ENCODE measurements at places on chromosomes 6 and 20.
A peak's percentile ranks its signal among the peaks of the same experiment; 100 is the strongest.

GRCh38 chr6:3119040-3119723 lies 671 bp downstream of the BPHL start:
- DNase-seq: no peak

DNA sequence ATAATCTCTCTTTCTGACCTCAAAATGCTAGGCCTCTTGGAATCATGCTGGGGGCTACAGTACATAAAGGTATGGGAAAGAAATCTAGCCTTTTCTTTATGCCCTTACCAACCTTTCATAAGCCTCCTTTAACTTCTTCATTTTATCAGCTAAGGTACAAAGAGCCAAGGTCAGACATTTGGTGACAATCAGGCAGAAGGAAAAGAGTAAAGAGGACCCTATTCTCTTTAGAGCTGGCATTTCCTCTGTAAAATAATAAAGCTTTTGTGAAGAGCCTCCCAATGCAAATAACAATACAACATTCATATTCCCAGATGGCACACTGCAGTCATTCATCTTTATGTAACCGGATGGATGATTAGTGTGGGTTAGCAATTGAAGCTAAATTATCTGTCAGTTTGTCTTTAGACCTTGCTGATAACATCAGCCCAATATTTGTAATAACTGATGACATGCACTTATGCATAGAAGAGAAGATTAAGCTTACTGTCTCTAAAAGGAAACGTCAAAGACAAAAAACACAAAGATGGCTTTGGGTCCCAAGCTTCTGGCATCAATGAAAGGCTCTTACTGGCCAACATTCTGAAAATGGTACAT lies 163.1 kb downstream of the IBTK start:
- no peak for DNase-seq

DNA sequence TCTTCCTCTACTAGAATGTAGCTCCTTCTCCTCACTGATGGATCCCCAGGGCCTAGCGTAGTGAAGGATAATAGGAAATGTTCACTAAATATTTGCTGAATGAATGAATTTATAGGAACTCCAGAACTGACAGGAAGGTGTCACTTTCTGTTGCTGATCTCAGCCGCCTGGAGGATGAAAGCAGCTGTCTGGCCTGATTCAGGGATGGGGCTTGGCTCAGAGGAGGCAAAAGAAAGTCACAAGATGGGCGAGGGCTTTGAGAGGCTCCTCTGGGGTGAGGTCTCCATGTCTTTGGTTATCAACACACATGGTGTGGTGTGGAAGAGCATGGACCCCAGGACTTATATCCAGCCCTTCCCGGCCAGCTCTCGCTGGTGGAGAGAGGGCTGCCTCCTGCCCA lies 11.5 kb upstream of the CCDC167 start:
- no peak for DNase-seq

DNA sequence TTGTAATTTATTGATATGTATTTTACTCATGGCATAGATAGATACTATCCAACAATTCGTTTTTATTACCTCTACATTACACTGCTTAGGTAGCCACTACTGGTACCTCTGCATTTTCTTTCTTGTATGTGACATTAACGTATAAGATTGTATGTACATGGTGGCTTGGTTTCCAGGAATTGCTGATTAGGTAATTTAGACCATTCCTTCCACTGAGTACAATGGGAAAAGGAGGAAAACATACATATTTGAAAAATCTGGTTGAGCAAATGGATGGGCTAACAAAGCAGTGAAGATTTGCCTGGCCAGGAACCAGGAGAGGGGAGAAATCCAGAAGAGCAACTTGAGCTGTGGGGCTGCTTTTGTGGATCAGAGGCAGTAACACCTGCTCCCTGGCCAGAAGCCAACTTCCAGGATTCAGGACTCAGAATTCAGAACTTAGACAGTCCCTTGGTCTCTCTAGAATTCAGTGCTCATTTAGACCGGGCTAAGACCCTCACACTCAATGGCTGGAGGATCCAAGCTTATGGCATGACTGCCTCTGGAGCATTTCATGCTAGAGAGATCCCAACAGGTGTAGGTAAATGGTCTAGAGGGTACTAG lies 17.9 kb upstream of the MICB start:
- no peak for DNase-seq

DNA sequence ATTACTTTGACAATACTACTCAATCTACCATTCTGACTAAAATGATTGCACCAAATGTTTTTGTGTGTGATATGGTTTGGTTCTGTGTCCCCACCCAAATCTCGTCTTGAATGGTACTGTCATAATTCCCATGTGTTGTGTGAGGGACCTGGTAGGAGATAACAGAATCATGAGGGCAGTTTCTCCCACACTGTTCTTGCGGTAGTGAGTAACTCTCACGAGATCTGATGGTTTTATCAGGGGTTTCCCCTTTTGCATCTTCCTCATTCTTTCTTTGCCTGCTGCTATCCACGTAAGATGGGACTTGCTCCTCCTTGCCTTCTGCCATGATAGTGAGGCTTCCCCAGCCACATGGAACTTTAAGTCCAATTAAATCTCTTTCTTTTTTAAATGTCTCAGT lies 20.8 kb downstream of the SYCP2 start:
- no peak for DNase-seq

- no peak for DNase-seq
Measured at GRCh38 chr6:55518529-55519060, 60.4 kb downstream of the HMGCLL1 start.

DNA sequence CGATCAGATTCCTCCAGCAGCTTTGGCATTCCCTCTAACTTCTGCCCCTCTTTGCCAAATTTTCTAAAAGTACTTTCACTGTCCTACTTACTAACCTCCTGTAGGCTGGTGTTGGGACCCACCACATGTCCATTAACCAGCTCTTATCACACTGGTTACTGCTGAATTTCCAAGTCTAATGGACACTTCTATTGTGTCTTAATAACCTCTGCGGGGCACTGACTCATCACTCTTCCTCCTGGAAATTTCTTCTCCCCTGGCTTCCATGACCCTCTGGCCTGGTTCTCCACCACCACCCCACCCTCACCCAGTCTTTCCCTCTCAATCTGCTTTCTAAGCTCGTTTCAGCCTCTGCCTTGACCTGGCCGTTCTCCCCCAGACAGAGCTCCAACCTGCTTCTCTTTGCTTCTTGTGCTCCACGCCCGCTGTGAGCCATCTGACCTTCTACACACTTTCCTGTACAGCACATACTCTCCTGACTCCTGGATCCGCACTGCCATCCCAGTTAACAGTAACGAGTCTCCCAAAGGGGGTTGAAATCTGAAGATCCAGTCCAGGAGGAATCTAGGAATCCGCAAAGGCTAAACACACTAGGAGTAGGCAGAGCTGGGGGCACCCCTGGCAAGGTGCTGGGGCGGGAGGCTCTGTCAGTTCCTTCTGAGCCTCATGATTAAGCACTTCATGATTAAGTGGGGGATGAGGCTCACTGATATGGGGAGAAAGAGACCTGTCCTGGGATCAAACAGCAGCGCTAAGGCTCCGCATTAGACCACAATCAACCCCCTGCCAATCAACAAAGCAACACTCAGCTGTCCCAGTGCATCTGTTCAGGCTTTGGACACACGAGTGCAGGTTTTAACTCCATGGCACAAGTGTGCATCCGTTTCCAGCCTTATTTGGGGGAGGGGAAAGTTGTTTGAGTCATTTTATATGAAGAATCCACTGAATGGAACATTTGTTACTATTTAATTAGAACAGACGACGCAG lies 146.3 kb downstream of the LY86 start:
- no peak for DNase-seq

DNA sequence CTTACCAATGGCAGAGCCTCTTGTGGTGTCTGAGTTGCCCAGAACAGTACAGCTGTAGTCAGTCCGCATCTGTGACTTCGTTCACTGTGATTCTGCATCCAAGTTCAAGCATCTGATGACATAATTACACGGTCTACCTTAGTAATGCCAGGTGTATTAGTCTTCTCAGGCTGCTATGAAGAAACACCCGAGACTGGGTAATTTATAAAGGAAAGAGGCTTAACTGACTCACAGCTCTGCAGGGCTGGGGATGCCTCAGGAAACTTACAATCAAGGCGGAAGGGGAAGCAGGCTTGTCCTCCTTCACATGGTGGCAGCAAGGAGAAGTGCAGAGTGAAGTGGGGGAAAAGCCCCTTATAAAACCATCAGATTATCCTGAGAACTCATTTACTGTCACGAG lies 163.9 kb upstream of the SULF2 start:
- no peak for DNase-seq

- DNase-seq: peak; percentile 45
Measured at GRCh38 chr20:63183422-63184146, 32.3 kb downstream of the YTHDF1 start.

DNA sequence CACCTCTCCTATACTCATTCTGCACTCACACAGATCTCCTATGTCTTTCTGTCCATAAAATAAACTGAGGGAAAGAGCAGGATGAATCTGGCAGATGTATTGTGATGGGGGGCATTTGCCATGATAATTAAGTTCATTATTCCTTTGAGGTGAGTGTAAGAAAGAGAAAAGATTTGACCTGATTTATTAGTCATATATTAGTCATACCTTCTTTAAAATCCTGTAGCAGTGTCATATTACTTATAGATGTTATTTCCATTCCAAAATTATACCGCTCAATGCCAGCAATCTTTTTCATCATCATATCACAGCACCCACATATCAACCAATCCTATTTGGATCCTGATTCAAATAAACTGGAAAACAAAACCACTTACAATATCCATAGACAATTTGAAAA lies 733.3 kb upstream of the SLC35B3 start:
- DNase-seq: no peak

- no peak for DNase-seq
Measured at GRCh38 chr6:120026791-120027190, 677.2 kb upstream of the MAN1A1 start.

- no peak for DNase-seq
Measured at GRCh38 chr6:115643762-115644161, 416.9 kb downstream of the FRK start.

- no peak for DNase-seq
Measured at GRCh38 chr20:25553819-25554296, 31.5 kb downstream of the NINL start.

GRCh38 chr6:15387118-15387517 lies 141.2 kb downstream of the JARID2 start:
- DNase-seq: no peak

- DNase-seq: no peak
Measured at GRCh38 chr6:166031275-166031674, 136.4 kb downstream of the TBXT start.

DNA sequence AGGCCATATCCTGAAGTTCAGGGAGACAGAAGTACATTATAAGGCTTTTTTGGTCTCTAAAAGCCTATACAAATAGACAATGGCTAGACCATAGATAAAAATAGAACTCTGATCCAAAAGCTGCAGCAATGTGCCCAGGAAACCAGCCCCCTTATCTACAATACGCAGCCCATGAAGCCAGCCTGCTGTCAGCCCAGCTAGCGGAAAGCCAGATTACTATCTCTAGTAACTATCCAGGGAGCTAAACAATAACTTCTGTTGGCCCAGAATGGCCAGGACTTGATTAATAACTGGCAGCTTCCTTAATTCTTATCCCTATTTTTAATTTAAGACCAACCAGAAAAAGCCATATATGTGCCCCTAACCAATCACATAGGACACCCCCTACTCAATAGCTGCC lies 160.4 kb upstream of the SMLR1 start:
- DNase-seq: no peak

- no peak for DNase-seq
Measured at GRCh38 chr6:133964052-133964451, 11.0 kb downstream of the TBPL1 start.

DNA sequence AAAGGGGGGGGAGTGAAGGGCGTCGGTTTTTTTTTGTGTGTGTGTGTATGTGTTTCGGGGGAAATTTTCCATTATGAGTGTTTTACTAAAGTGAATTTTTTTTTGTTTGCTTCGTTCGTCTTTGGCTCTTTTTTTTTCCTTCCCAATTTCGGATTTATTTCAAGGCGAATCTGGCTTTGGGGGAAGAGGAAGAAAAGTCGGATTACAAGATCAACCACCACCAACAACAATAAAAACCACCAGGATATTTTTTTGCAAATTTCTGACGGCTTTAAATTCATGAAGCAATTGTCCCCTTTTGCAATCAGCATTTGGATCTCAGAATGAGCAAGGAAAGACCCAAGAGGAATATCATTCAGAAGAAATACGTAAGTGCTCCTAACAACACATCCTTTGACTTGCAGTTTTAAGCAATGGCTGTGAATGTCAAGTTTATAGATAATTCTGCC lies 372 bp downstream of the JARID2 start:
- no peak for DNase-seq

DNA sequence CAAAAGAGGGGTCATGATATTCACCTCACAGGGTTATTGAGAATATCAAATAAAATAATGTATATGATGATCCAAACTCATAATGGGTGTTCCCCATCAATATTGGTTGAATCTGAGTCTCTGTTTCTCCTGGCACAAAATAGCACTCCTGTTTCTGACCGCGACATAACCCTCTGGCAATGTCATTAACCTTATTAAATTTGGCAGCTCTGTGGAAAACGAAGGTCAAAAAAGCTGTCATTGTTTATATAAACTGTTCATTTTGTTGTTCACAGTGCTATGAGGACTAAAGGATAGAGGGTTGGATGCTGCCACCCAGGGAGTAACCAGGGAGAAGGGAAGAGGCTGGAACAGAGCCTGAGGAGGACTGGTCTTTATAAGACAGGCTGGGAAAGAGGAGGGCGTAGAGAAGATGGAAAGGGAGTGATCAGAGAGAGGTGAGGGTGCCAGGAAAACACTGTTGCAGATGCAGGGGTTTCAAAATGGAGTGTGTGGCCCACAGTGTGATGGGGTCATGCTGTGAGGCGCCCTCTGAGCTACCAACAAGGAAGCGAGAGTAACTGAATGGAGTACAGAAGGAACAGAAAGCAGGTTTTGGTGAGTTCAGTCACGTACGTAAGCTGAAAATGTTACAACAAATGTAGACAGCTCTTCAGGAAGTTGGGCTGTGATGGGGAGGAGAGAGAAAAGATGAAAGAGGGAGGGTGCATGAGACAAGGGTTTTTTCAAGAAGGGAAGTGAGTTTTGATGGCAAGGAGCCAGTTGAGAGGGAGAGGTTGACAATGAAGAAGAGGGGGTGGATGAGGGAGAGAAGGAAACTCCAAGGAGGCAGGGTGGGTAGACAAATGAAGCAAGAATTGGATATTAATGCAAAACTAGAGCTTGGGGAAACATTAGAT lies 251.6 kb upstream of the TAB2 start:
- peak; percentile 63 for DNase-seq

GRCh38 chr6:43935921-43936439 lies 166.0 kb downstream of the VEGFA start:
- no peak for DNase-seq

- no peak for DNase-seq
Measured at GRCh38 chr6:16907991-16908390, 146.7 kb upstream of the ATXN1 start.

DNA sequence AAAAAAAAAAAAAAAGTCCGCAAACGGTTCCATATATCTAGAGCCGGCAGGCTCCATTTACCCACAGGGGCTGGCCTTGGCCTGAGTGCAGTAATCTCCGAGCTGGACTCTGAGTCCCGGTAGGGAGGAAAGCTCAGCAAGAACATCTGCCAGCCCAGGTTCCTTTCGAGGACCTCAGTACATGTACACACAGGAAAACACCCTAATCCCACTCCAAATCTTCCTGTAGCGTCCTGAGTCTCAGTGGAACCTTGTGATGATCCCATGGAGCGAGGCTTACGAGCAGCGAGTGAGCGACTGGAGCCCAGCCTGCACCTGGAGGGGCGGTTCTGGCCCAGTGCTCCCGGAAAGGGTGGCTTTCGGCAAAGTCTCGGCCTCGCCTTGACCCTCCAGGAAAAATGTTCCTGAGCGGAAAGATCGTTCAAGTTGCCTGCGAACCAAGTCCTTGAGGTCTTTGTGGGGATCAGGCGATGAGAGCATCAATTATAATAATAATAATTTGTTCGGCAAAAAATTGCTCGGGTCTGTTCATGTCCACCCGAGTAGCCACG lies 32.1 kb downstream of the PRSS16 start:
- no peak for DNase-seq

GRCh38 chr20:38435555-38435939 lies 419 bp upstream of the SNHG17 start:
- no peak for DNase-seq
